Glutamatergic neuron (in vitro differentiated cells): ENCODE measurements at places on chromosomes 11 and 22.

DNA sequence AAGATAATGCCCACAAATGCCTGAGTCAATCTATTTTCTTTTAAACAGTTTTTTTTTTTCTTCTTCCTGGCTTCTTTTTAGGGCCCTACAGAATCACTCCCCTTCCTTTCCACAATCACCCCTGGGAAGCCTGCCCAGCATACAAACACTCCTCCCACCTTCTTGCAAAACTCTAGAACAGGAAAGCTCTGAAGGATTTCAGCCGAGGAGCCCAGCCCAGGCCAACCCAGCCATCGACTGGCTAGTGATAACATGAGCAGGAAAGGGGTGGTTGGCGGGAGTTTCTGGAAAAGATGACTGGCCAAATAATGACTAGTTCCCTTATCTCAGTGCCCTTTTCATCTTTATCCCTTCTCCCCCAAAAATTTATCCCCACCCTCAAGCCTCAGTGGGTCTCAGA, 68.2 kb downstream of the USP35 start:
- no peak for DNase-seq

DNA sequence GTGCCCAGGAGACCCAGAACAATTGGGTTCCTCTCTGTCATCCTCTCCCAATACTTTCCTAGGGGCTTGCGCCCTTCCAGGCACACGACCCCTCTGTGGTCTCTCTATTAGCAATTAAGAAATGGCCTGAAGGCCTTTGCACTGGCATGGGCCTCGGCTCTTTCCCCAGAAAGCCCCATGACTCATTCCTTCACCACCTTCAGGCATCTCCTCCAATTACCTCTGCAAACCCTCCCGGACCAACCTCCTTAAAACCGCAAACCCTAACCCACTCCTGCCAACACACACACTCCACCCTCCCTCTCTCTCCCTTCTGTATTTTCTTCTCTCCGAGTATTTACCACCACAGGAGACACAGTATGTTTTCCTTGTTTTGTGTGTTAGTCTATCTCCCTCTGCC, 36.7 kb downstream of the LARGE1 start:
- DNase-seq, result no peak

DNA sequence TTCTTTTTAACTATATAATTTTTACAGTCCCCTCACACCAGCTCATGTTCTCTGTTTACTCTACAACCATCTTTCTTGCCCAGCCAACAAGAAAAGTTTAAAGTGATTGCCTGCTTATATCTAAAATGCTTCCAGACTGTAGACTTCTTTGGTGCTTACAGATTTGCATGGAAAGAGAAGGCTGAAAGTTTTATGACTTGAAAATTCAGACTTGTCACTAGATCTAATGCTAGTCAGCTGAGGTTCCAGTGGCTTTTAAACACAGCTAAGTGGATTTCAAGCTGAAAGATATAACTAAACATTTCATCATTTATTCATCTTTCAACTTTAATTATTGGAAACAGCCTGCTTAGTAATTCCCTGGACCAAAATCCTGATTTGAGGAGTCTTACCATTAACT, 178.4 kb downstream of the NAV2 start:
- DNase-seq, result no peak

GRCh38 chr11:120521176-120521575, 9.6 kb downstream of the GRIK4 start:
- no peak for DNase-seq

- DNase-seq, result no peak
These were observed 44.0 kb downstream of the RPUSD4 start for GRCh38 chr11:126167488-126167887.

GRCh38 chr11:114987186-114987760, 308.9 kb downstream of the NXPE2 start:
- DNase-seq, result no peak

DNA sequence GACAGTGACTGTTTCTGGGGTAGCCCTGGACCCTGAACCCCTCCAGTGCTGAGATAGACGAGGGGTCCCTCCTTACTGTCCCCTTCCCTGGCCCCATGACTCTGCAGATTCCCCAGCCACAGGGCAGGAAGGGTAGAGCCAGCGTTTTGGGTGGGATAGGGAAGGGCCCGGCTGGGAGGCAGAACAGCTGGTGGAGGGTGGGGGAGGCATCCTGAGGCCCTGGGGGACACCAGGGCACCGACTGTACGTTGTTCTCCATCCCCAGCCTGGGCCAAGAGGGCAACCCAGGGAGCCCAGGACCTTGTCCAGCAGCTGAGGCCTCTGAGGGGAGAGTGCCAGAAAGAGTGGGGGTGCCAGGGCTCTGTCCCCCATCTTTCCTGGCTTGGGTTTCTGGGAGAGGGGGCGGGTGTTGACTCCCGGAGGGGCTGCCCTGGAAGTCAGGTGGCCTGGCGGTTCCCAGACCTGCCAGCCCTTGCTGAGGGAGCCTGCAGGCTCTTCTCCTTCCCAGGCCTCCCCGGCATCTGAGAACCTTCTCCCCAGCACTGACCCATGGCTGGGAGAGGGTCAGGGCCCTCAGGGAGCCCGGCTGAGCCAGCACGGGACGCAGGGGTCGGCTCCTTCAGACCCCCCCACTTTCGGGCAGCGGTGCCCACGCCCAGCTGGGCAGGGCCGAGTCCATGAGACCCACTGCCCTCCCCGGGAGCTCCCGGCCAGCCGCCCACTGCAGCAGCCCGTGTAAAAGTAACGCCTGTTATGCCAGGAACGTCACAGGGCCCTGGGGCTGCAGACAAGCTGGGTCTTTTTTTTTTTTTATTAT, 30.3 kb downstream of the IGF2 start:
- no peak for DNase-seq

GRCh38 chr11:22539821-22540256, 85.8 kb downstream of the FANCF start:
- no peak for DNase-seq

DNA sequence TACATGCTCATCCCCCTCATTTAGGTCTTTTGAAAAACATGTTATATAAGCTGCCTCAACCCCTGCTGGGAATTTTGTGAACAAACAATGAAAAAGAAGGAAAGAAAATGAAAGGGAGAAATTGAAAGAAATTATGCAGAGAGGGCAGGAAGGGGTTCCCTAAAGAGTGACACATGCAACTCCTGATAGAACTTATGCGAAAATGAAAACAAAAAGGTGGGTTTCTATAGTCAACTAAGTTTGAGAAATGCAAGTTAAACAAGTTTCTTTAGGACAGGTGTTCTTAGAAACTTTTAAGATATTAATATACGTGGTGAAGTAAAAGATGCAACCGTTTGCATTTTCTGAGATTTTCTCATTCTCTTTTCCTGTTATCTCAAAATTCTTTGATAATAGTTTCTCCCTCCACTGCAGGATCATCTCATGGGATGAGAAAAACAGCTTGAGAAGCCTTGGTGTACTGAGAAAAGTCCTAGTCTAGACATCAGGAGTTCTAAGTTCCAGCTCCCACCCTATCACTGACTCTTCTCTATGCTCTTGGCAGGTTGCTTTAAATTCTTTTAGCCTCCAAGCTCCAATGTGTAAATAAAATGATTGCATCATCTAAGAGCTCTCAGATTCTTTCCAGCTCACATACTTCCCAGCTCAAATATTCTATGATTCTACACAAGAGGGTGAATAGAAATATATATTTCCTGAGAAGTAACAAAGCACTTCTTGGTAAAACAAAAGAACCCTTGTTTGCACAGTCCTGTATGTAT, 109.2 kb downstream of the FAM76B start:
- DNase-seq, result no peak

DNA sequence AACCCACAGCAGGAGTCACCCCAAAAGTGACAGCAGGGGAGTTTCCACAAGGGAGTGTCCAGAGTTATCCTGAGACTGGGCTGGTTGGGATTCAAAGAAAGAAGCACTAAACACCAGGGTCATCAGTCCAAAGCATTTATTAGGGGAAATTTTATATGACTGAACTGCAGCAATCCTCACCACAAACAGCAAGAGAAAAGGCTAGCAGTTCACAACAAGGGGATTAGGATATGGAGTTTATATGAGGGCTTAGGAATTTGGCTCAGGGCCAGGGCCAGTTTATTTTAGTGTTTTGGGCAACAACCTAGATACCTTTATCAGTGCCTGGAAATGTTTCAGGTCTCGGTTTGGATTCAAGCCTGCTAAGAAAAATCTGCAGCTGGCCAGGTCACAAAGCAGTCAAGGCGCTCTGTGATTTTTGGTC, 4.6 kb upstream of the TMEM126A start:
- DNase-seq, result no peak

- no peak for DNase-seq
These were observed 15.9 kb downstream of the PRSS23 start for GRCh38 chr11:86816251-86816726.

GRCh38 chr22:47681411-47682165, 919.1 kb downstream of the TBC1D22A start:
- DNase-seq, result no peak

- no peak for DNase-seq
These were observed 4.6 kb upstream of the CLNS1A start for GRCh38 chr11:77642228-77642627.

DNA sequence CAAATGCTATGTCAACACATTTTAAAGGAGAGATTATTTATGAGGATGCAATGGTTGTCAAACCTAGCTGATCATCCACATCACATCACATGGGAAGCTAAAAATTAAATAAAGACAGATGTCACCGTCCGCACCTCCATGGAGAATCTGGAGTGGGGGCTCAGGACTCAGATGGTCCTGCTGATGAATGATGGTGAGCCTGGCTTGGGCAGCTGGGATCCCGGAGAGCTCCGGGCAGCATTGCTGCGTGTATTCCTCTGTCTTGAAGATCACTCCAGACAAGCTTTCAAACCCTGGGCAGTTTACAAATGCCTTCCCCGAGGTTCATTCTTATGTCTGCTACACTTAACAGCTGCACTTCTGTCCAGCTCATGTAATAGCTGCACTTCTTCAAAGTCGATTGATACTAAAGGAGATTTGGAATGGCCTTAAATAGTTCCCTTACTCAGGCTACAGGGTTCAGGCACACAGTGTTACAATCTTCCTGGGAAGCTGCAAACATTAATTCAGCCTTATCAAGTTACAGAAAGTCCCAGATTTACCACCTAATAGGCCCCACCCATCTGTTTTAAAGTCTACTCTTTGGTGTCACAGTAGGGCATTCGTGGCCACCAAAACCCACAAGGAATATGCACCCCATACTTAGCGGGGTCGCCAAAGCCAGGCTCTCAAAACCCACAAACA, 34.7 kb upstream of the CSNK2A3 start:
- DNase-seq, result no peak

DNA sequence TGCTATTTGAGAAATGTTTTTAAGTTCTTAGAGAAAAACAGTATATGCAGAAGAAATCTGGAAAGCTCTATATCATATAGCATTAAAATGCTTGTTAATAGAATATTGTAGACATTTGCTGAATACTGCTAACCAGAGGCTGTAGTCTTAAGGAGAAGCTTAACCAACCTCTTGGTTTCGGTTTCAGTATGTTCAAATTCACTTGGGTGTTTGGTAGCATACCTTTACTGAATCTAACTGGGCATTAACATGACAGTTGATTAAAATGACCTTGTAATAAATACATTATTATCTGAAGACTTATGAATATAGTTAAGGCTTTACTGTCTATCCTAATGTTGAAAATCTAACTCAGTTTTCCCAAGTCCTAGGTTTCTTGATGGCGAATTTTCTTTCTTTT, 5.4 kb downstream of the PCF11 start:
- DNase-seq, result no peak

DNA sequence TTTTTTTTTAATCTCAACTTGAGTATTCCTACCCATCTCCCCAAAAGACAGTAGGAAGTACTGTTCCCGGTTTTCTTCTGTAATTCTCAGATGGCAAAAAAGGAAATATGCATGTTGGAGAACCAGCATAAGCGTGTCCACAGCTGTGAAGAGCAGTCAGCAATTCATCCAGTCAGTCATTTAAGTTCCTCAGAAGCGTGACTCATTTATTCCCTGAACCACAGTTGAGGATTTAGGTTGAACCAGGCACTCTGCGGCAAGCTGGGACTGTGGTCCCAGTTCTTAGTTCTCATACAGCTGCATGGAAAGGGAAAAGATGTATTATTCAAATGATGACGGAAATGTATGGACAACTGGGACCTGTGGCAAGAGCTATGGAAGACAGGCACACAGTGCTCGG, 61.0 kb upstream of the MYO18B start:
- no peak for DNase-seq

DNA sequence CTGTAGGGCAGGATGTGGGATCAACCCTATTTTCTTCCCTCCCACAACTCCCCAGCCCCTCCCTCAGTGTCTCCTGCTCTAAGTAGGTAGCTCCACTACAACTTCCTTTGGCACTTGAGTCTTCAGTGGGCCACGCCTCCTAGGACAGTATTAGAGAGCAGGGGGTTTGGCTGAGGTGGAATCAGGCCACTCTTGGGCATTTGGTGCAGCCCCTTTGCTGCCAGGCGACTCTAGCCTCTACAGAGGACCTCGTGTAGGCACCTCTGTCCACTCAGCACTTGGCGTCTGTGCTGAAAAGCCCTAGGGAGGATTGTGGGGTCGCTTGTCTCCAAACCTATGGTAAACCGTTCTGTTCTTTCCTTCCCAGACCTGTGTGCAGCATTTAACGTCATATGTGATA, 2.7 kb downstream of the FADD start:
- DNase-seq, result no peak

GRCh38 chr11:61870541-61871031, 20.8 kb downstream of the FADS3 start:
- no peak for DNase-seq

DNA sequence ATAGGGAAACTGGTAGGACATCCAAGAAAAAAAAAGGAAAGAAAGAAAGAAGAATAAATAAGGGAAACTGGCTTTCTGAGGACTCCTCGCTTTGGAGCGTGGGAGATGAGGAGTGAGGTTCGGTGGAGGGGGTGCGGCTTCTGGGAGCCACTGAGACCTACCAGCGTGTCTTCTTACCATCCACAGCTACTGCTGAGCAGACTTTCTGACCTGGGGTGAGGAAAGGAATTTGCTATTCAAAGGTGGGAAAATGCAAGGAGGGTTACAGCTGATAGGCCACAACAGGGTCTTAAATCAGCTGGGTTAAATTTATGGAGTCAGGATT, 488 bp upstream of the SELENOM start:
- no peak for DNase-seq

DNA sequence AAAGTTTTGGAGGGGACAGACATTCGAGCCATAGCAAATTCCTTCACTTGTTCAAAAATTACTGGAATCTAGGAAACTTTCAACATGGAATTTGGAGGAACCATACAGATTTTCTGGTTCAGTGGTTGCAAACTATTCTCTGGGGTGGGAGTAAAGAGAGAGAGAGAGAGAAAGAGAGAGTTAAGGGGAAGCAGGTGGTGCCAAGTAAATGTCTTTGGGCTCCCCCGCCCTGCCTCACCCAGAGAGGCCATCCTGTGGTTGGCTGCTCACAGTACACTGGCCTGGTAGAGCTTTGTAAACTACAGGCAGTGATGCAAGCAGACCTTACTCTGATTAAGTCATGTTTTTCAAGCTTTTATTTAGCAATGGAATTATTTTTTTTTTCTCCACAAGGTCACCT, 82.6 kb downstream of the ADAMTS15 start:
- no peak for DNase-seq

DNA sequence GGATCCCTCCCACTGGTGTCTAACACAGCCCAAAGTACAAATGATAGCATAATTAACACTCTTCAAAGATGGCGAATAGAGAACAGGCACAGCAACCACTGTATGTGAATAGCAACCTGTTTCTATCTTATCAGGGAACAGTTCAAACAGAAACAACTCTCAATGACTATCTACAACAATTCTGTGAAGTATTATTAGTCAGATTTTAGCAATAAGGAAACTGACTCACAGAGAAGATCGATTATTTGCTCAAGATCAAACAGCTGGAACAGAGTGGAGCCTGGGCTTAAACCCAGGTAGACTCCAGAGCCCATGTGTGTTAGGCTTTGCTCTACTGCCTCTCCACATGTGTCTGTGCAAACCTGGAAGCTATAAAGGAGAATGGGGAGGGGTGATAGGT, 88.7 kb downstream of the C11orf58 start:
- no peak for DNase-seq

GRCh38 chr22:39568278-39568981, 2.1 kb upstream of the CACNA1I start:
- no peak for DNase-seq
